ENCODE measurements at places on chromosomes 5 and 9.

GRCh38 chr5:145471831-145472612, 363.1 kb downstream of the PRELID2 start:
- peak; percentile 37 for DNase-seq

DNA sequence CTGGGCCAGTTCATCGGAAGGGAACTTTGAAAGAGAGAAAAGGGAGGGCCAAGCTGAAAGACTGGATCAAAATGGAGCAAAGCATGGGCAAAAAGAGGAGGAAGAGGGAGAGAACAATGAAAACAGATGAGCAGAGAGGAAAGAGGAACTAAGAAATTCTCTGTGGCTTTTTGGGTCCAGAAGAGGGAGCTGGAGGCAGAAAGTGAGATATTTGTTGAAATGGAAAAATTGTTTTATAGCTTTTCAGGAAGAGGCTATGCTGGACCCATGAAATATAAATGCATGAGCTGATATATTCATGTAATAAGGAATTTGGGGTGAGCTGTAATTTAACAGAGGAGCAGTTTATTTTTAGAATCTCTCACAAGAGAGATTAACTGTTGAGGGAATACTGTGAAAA, 457.3 kb downstream of the DMAC1 start:
- no peak for DNase-seq

- no peak for DNase-seq
These were observed 6.5 kb downstream of the HK3 start for GRCh38 chr5:176892663-176893062.

GRCh38 chr5:88944751-88945531, 62.0 kb upstream of the MEF2C start:
- DNase-seq, result no peak
